ENCODE measurements at places on chromosomes 7 and 10. TPM values are rescaled to one million over a fixed set of nuclear protein-coding genes. Genes with fewer than 3 reads are reported as not detected.

DNA sequence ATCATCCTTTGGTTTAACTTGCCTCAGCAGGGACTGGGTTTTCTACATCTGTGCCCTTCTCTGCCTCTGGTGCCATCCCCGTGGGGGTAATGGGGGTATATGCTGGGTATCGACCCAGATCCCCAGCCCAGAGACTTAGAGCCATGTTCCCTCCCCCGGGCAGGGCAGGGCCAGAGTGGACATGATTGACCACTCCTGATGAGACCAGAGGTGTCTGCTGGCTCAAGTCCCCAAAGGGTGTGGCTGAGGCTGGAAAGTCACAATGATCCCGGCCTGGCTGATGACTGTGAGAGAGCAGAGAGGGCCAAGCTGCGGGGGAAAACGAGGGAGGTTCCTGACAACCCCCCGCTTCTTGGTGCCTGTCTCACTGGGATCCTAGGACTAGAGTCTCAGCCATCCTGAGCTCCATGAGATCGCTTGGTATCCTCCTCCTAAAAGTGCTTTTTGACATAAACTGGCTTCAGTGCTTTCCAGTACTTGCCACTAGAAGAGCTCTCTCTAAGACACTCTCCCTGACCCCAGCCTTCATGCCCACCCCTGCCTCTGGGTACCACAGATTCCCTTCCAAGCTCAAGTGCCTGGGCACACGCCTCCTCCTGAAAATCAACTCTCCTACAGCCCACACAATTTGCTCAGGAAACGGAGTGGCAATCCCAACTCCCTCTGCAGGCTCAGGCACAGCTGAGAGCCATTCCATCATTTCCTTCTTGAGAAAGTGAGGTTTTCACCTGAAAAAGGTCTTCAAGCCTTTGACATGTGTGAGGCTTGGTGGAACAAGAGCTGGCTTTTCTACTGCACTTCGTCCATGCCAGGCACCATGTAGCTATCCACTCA, 33.9 kb downstream of the DRGX start:
- DNase-seq: peak; percentile 35

DNA sequence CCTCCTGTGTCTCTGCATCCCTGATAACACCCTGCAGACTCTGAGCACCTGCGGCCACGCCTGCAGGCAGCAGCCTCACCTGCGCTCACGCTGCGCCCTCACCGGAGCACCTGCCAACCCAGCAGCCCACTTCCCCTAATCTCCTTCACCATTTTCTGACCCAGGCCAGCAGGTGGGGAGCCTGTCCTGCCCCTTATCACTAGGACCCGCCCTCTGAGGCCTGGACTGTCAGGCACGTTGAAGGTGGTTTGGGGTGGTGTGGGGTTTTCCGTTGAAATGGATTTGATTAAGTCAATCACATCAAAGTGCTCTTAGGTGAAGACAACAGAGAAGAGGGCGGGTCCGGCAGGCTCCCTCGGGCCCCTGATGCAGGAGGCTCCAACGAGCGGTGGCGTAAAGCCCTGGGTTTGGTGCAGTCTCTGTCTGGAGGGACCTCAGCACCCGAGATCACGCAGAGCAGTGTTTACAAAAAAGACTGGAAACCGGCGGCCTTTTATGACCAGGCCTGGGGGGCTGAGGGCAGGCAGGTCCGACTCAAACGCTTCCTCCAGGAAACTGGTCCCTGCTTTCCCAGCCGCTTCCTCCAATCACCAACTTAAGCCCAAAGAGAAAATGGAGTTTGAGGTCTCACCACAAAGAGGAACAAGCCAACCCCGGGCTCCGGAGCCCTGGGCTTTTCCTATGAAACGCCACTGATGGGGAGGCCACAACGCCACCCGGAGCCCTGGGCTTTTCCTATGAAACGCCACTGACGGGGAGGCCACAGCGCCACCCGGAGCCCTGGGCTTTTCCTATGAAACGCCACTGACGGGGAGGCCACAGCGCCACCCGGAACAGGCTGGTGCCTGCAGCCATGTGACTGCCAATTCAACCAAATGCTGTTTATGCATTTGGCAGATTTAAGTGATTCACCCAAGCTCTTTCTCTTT, 45.5 kb downstream of the DPYSL4 start:
- peak; percentile 61 for DNase-seq

DNA sequence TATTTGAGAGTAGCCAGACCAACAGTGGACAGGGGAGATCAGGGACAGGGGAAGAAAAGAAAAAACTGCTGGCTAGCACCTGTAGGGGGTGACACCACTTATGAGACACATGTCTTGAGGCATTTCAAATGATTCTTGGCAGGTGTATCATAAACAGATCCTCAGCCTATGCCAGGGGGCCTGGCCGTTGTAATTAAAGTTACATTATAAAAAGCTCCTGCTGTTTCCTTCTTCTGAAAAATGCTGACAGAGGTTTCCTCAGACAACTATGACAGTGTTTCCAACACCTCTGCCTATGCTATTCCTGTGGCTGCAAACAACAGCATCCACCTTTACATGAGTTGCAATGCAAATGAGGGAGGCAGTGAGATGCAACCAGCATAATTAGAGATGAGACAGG, 281.0 kb upstream of the PTER start:
- DNase-seq: no peak

DNA sequence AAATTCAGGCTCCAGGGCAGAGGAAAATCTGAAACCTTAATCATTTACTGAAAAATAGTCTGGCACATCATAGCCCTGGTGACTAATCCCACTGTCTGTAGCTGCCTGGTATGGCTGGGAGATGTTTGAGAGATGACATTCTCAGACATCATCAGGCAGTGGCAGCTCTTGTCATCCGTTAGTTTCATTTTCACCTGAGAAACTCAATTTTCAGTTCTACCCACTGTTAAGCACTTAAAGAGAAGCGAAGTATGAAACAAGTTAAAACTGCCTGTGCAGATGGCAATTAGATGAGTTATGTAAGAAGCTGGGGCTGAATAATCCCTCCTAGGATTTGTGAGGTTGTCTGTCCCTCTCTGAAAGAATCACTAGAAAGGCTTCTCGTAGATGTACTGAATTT, 150.2 kb downstream of the NSUN6 start:
- DNase-seq: peak; percentile 83

GRCh38 chr7:37430640-37431039, 18.0 kb downstream of the ELMO1 start:
- no peak for DNase-seq

DNA sequence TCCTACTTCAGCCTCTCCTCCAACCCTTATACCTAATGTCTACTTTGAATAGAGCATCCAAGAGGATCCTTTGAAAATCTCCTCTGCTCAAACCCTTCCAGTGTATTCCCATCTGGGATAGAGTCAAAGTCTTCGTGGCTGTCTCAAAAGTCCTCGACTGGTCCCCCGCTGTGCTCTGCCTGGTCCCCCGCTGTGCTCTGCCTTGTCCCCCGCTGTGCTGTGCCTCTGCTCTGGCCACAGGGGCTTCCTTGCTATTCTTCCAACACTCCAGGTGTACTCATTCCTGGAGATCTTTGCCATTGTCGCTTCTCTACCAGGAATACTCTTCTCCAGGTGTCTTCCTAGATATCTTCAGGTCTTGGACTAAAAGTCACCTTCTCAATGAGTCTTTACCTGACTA, 36.1 kb upstream of the COMMD3 start:
- peak; percentile 50 for DNase-seq

- DNase-seq: peak; percentile 92
These were observed 26.1 kb downstream of the PLAC9 start for GRCh38 chr10:80158598-80159127.

DNA sequence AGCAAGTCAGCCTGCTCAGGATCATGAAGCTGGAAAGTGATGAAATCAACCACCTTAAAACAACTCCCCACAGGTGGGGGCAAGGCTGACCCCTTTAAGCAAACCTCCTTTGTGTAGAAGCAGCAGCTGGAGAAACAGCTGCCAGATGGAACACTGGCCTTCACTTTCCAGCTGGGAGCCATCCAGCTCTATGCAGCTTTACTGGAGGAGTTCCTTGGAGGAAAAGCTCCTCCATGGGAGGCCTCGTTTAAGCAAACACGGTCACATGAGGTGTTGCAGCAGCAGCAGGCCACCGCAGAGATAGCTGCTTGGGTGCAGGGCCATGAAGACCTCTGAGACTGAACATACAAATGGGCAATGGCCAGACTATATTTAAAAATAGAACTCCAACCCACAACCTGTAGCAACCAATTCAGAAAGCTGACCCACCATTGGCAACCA, 13.0 kb upstream of the DLG5 start:
- DNase-seq: no peak

Gene TNS3
- total RNA-seq: 67.3 TPM

Gene SRRM3
- total RNA-seq: 0.36 TPM
